Stimulated activated naive CD8-positive, alpha-beta T cell treated with anti-CD3 and anti-CD28 coated beads, Interleukin-15, Interleukin-2, amounts not matched to agents 100 U/mL and 50 U/mL, for 24 hours (primary cell): ENCODE measurements at places on chromosomes 1 and 21.

GRCh38 chr1:150963321-150964163, 11.1 kb downstream of the CERS2 start:
- DNase-seq: no peak

DNA sequence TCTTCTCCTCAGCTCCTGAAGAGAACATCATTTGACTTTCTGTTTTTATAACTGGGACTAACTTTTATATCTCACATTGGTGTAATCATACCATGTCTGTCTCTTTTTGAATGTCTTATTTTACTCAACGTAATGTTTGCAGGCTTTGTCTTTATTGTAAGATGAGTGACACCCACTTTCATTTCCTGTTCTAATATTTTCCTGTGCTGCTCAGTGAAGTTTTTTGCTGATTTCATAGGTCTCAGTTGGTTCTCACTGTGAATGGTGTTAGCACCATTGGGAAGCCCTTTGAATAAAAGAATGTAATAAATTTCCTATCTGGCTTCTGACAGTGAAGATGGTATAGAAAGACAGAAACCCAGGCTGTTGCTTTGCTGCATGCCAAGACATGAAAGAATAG, 84.0 kb downstream of the RAVER2 start:
- DNase-seq: no peak

DNA sequence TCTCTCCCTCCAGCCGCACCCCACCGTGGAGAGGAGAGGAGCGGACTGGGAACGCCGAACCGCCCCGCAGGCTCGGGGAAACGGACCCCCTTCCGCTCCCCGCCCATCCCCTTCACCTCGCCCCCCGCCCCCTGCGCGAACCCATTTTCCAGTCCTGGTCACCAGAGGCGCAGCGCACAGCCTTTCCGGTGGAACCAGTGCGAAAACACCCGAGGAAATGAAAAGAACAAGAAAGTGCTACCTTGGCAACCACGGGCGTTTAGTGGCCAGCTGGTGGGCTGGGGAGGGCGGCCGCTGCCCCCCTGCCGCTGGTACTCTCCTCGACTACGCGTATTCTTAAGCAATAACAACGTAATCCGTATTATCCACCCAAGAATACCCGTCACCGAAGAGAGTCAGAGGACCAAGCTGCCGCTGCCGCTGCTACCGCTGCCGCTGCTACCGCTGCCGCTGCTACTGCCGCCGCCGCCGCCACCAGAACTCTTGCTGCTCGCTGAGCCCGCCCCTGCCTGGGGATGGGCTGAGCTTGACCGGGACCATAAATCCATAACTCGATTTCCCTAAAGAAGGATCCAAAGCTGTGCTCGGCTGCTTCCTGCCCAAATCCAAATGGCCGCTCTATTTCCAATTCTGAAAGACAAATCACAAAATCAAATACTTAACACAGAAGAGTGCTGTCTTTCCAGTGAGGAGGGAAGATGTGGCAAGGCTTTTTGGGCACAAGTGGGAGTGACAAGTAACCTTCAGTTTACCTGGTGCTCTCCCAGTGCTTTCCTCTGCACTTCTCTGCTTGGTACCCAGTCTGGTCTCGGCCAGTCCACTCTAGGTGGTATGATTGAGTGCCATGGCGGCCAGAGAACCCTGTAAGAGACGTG, 125.2 kb upstream of the DPYD start:
- peak; percentile 25 for DNase-seq

DNA sequence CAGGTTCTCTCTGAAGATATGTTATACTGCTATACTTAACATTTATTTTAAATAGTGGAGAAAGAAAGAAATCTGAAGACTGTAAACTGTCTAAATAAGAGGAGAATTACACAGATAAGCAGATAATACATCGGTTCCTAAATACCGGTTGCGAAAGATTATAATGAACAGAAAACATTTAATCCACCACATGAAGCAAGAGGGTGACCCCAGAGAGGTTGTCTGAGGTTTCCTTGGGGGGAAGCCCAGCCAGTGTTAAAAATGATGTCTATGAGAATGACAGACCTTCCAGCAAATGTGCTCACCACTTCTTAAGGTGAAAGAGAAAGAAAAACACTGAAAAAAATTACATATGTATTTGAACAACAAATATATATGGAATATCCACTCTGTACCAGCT, 356.4 kb upstream of the KAZN start:
- no peak for DNase-seq

- DNase-seq: no peak
Measured at GRCh38 chr1:78377356-78377928, 113.3 kb upstream of the PTGFR start.

DNA sequence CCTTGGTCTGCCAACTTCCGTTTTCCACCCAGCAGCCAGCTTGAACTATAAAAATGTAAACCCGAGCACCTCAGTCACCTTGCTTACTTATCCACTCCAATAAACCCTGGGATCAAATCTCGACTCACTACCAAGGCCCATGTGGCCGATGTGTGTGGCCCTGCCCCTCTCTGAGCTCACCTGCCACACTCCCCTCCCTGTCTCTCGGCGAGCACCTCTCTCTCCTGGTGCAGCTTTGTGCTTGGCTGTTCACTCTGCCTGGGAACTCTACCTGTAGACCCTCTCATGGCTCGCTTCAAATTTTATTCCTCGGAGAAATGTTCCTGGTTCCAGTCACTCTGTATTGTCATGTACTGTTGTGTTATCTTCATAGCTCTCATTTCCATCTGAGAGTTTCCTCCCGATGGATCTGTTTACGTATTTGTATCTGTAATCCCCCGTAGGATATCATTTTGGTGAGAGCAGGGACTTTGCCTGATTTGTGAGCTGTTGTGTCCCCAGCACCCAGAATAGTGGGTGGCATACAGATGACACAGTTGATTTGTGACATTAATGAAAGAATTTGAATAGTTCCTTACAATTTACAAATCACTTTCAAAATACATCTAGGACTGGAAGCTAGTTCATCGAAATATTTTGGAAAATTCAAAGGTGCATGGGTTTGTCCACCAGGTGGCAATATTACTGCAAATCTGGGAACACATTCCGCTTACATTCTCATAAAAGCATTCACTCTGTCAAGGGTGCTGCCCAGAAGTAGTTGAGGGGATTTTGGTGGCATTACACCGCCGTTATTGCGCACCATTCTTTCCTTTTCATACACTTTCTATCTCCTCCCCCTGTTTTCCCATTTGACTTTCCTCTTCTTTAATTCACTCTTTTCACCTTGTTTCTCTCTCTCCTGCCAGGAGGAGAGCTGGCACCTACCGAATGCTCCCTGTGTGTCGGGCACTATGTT, 95.3 kb downstream of the ABCA4 start:
- DNase-seq: no peak

- DNase-seq: no peak
Measured at GRCh38 chr1:209383422-209383821, 200.1 kb upstream of the CAMK1G start.

DNA sequence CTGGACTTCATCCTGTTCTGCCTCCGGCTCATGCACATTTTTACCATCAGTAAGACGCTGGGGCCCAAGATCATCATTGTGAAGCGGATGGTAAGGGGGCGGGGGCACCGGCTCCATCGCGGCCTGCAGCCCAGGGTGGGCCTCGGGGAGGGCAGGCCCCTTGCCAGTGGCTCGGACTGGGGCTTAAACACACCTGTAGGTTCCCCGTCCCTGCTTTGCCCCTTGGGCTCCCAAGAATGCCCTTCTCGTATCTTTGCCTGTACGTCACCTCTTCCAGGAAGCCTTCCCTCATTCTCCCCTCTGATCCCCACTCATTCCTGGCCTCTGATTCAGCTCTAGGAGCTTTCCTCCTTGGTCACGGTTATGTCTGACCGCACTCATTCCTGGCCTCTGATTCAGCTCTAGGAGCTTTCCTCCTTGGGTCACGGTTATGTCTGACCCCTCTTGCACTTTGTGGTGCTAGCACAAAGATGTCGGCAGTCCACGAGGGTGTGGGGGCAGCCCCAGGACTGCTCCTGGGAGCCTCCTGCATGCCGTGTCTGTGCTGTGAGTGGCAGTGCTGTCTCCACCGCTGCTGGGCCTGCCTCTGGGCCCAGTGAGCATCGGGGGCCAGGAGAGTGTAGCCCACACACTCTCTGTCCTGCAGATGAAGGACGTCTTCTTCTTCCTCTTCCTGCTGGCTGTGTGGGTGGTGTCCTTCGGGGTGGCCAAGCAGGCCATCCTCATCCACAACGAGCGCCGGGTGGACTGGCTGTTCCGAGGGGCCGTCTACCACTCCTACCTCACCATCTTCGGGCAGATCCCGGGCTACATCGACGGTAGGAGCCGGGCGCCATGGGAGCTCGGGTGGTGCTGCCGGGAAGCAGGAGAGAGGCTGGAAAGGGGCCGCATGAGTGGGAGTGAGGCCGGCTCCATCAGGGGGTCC, 49.1 kb upstream of the LRRC3 start:
- no peak for DNase-seq

DNA sequence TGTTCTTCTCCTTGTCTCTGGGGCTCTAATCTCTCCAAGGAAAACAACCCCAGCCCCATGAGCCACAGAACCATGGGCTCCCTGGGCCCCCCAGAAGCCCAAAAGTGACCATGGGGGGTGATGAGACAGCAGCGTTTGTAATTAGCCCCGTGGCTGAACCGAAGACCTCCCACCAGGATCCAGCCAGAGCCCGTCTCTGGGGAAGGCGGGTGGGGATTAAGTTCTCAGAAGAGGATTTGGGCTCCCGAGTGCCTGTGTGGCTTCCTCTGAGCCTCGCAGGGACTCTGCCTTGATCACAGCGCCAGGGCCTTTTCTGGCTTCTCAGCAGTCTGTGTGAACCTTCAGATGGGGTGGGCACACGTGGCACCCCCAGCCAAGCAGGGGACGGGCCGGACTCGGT, 77.0 kb downstream of the ALPL start:
- no peak for DNase-seq

- DNase-seq: no peak
Measured at GRCh38 chr1:19973616-19974015, 5.8 kb downstream of the PLA2G2A start.

GRCh38 chr1:69737527-69738185, 169.9 kb downstream of the LRRC7 start:
- DNase-seq: peak; percentile 4

GRCh38 chr1:204255225-204255624, 41.4 kb upstream of the GOLT1A start:
- DNase-seq: no peak

DNA sequence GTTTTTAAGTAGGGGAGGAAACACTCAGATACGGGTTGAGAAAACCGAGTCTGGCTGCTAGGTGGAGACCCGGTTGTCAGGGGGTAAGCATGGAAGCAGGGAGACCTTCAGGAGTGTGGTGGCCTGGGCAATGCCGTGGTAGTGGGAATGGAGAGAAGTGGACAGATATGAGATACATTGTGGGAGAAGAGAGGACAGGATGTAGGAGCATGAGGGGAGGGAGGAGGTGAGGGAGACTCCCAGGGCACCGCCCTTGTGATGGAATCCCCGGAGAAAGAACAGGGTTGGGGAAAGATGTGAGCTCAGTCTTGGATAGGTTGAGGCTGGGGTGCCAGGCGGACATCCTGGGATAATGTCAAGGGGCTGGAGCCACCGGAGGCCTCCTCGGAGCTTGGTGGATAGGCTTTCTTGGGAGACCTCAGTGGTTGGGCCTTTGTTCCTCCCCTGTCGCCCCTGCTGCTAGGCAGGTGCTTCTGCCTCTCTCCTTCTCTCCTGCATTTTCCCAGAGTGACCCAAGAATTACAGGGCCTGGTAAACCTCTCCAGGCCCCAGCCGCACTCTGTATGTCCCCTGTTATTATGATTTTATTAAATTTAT, 21.3 kb downstream of the ZNF362 start:
- no peak for DNase-seq

- DNase-seq: no peak
Measured at GRCh38 chr1:107874221-107874620, 90.8 kb downstream of the VAV3 start.

- DNase-seq: no peak
Measured at GRCh38 chr1:197743578-197743977, 31.7 kb downstream of the DENND1B start.

DNA sequence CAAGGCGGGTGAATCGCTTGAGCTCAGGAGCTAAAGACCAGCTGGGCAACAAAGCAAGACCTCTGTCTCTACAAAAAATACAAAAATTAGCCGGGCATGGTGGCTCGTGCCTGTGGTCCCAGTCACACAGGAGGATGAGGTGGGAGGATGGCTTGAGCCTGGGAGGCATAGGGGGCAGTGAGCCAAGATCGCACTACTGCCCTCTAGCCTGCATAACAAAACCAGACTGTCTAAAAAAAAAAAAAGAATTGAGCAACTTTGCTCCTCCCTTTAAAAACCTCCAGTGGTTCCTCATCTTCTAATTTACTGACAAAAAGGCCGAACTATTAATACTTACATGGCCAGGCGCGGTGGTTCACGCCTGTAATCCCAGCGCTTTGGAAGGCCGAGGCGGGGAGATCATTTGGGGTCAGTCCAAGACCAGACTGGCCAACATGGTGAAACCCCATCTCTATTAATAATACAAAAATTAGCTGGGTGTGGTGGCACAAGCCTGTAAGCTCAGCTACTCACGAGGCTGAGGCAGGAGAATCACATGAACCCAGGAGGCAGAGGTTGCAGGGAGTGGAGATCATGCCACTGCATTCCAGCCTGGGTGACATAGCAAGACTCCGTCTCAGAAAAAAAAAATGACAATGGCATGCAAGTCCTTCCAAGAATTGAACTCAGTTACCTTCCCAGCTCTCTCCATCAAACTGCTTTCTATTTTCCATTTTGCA, 4.4 kb downstream of the ACBD3 start:
- DNase-seq: no peak

- DNase-seq: no peak
Measured at GRCh38 chr1:26575348-26575747, 45.8 kb downstream of the RPS6KA1 start.

- peak; percentile 20 for DNase-seq
Measured at GRCh38 chr21:35428489-35428888, 379.4 kb upstream of the RUNX1 start.

DNA sequence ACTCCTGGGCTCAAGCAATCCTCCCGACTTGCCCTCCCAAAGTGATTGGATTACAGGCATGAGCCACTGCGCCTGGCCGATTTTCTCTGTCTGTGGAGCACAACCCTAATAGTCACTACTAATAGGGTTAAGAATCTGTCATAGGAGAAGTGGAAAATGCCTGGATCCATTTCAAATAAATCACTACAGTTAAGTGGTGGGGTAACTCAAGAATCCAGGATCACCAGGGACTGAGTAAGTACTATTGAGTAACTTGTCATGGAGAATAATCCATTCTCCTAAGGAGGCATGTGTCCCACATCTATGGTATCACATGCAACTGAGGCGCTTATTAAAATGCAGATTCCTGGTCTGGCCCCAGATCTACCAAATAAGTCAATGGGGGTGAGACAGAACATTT, 53.2 kb downstream of the OPTC start:
- DNase-seq: no peak
